Left forelimb (tissue), 1 donor: ENCODE measurements at places on chromosomes 3 and 15.

- no peak for DNase-seq
Observed at GRCh38 chr15:71548401-71548807, 261.9 kb upstream of the NR2E3 start.

DNA sequence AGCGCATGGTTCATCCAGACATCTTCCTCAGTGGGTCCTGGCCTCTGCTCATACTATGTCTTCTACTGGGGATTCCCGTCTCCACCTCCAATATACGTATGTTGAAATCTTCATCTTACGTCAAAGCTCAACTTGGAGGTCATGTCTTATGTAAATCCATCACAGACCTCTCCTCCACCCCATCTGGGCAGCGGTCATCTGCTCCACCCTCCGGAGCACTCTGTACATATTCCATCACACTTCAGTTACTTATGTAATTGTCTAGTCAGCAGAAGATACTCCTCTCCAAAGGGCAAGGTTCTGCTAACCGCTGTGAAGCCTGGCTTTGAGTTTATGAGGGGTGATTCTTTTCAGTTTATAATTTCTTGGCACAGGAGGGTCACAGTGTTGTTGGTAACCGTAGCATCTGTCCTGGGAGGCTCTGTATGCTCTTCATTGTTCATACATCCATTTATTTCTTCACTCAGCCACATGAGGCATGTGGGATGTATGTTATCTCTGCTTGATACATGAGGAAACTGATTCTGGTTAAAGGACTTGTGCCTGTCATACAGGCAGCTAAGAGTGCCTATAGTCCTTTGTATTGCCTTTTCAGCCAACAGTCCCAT is 22.1 kb downstream of the MAP2K1 start:
- DNase-seq, result no peak

- DNase-seq, result no peak
Observed at GRCh38 chr3:47976135-47976732, 40.0 kb downstream of the MAP4 start.

- peak; percentile 74 for DNase-seq
Observed at GRCh38 chr15:70833861-70834765, 19.8 kb downstream of the LARP6 start.

DNA sequence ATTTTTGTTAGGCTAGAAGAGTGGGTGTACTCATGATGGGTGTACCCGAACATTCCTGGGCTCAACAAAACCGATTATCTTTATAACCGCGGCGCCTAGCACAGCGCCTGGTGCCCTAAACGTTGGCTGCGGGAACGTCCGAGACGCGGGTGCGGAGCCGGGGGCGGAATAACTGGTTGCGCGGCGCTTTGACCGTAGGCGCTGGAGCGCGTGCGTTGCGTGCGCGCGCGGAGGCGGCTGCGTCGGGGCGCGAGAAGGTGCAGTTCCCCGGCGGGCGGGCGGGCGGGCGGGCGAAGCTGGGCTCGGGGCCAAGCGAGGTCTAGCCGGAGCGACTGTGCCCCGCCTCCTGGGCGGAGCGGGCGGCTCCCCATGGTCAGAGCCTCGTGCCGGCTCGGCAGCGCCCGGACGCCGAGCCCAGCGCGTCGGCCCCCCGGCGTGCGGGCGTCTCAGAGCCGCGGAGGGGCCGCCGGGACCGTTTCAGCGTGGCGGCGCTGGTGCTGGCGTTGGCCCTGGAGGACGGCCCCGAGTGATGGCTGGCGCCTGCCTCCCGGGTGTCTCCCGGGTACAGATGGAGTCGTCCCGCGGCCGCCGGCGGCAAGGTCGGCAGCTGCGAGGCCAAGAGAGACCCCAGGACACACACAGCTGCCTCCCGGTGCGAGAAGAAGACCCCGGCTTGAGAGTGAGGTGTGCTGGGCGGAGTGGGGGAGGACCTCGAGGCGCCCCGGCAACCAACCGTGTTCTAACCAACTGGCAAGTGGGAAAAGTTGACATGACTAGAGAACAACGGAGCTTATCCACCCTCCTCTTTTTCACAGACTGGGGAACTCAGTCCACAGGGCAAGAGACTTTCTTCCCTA is at the start of gene PLAAT1:
TSS of gene PLAAT1 (plus strand) at position 373 of the 857 bp plus-strand sequence. CDS start 14,429 bp downstream, outside the sequence.
- DNase-seq, result peak; percentile 82

GRCh38 chr3:13514639-13515435 is 34.1 kb upstream of the FBLN2 start:
- DNase-seq, result no peak
